Stimulated activated CD8-positive, alpha-beta memory T cell treated with anti-CD3 and anti-CD28 coated beads, Interleukin-15, amount 100 ng/mL, for 1 hour (primary cell): ENCODE measurements at places on chromosomes 4 and X.

GRCh38 chr4:182553653-182554052 lies 310.5 kb downstream of the TENM3 start:
- DNase-seq, result no peak

GRCh38 chr4:170388255-170388654 lies 298.5 kb upstream of the AADAT start:
- DNase-seq, result no peak

- DNase-seq, result no peak
These were observed 23.9 kb downstream of the NFKB1 start for GRCh38 chr4:102525097-102525496.

GRCh38 chrX:19121898-19122640 lies at the start of gene ADGRG2:
ADGRG2 (minus strand) TSS chrX:19122468; CDS start chrX:19068834, 53,634 bp downstream.
- no peak for DNase-seq

DNA sequence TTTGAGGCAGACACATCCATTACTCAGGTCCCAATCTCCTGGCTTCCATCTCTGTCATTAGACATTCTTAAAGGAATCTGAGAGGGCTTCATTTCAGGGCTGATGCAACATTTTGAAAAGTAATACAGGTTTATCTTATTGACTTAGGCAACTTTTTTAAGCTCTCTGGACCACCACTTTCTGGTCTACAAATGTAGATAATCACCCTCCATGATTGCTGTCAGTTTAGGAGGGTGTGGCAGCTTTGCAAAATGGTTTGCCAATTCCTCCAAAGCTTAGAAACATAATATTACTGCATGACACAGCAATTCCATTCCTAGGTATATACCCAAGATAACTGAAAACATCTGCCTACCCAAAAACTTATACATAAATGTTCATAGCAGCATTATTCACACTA lies 77.6 kb downstream of the ARHGAP6 start:
- no peak for DNase-seq

GRCh38 chr4:126405369-126405982 lies 1090.7 kb downstream of the FAT4 start:
- DNase-seq, result no peak
